ENCODE measurements at places on chromosomes 13 and 19.
A peak's percentile ranks its signal among the peaks of the same experiment; 100 is the strongest.

DNA sequence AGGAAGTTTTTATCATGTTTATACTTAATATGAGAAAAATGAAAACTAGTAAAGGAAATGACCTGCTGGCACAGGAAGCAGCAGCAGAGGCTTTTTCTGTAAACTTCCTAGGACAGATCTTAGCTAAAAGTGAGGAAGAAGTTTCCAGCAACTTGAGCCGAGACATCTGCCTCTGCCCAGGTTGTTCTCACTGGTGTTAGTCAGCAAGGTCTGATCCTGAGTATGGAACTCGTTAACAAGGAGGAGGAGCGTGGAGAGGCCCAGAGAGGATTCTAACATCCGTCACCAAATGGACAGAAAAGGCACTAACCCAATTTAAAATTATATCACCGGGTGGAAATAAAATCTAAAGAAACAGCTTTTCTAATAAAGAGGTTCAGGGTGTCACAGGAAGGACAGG is 43.6 kb downstream of the PHF11 start:
- DNase-seq = peak; percentile 56

DNA sequence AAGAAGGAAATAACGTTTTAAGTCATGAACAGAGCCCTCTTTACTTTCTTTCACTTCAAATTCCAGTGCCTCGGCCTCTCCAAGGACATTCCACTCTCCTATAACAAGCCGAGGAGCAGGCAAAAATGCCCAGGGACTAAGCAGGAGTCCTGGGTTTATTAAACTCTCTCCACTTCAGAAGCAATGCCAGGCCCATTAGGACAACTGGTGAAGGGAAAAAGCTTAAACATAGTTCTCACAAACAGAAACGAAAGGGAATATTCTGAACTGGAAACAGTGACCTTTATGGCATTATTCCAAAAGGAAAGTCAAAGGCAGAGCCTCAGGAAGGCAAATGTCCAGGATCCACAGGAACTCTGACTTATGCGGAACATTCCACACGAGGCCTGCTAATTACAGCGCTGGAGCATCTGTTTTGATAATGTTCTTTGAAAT is 30.9 kb upstream of the MED4 start:
- DNase-seq = peak; percentile 58

DNA sequence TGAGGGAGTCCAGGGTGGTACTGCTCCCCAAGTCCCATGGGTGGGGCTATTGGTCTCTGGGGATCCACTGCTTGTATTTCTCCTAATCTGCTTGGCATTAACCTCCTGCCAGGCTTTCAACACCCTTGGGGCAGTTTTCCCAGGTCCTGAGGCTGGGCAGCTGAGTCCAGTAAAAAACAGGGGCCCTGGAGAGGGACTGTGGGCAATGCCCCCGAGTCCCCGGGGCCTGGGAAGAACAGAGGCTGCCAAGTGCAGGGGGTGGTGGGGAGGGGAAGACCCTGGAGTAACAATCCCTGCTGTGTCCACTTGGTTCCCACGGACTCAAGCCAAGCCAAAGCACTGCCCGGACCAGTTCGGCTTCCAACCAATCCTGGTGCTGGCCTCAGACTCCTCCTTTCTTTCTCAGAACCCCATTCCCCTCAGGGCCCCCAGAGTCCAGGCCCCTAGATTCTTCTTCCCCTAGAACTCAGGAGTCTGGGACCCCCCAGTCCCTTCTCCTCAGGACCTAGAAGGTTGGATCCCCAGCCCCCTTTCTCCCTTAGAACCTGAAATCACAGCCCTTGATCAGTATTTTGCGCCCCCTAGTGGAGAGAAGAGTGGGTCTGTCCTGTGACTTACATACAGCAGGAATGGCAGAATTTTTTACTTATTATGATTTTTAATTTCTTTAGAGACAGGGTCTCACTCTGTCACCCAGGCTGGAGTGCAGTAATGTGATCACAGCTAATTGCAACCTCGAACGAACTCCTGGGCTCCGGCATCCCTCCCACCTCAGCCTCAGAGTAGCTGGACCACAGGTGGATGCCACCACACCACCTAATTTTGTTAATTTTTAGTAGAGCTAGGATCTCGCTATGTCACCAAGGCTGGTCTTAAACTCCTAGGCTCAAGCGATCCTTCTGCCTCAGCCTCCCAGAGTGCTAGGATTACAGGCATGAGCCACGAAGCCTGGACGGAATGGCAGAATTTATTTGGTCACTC is 3.7 kb upstream of the CLPTM1 start:
- peak; percentile 75 for DNase-seq

- no peak for DNase-seq
These were observed 18.8 kb upstream of the ZMYM5 start for GRCh38 chr13:19882231-19882630.

DNA sequence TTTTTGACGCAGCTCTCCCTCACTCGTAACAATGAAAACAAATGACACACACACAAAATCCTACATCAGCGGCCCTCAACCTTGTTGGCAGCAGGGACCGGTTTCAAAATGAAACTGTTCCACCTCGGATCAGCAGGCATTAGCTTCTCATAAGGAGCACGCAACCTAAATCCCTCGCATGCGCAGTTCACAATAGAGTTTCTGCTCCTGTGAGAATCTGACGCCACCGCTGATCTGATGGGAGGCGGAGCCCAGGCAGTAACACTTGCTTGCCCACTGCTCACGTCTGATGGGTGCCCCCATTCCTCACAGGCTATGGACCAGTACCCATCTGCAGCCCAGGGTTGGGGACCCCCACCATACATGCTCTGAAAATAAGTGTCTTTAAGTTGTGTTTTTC is 43.4 kb downstream of the DHRS12 start:
- no peak for DNase-seq

DNA sequence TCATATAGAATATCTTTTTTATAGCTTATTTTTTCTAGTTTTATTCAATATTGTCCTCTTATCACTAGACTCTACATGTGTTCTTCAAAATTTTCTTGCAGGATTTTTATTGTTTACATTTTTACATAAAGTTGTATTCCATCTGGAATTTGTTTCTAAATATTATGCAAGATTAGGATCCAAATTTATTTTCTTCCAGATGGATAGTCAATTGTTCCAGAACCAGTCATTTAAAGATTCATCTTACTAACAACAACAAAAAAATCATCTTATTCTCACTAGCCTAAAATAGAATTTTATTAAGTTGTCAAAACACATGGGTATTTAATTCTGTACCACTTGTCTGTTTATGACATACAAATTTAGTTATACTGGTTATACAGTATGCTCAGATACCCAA is 390.4 kb upstream of the GPC6 start:
- DNase-seq = no peak

DNA sequence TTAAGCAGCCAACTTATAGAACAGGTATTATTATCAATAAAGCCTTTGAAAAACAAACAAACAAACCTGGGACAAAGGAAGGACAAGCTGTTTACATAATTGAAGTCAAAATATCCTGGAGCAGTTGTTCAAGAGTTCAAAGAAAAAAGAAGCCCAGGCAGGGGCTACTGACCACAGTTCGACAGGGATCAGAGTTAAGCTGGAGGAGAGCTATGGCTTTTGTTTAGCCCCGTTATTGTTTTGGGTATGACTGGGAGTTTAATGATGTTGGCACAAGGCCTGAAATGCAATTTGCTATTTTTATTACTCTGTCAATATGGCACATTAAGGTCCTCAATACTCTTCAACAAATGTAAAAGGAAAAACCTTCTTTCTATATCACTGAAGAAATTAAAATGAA is 624.4 kb upstream of the KLHL1 start:
- no peak for DNase-seq

- no peak for DNase-seq
These were observed 88.1 kb downstream of the SCGB2B2 start for GRCh38 chr19:34588846-34589245.

DNA sequence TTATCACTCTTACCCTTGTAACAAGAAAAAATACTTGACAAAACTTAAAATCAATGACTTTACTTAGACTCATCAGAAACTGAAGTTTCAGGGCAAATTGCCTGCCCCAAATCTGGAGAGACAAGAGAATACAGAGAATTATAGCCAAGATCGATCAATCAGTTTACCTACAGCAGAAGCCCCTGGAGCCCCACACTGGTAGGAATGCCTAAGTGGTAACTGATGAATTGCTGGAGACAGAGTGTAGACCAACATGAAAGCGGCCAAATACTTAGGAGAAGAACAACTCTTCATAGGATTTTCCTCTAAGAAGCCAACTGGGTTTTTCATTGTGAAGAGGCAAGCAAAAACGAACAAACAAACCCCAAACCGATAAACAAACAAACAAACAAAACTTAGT is 1430.0 kb downstream of the EFNB2 start:
- DNase-seq = no peak

Data from islet precursor cell (in vitro differentiated cells).